ENCODE measurements at places on chromosomes 11 and 22. TPM values are rescaled to one million over a fixed set of nuclear protein-coding genes. Genes with fewer than 3 reads are reported as not detected.

- DNase-seq: no peak
- no peaks in the 10 kb centered on the region for H3K27me3 ChIP-seq
- H3K27ac ChIP-seq: no peak overlapping the region
- no peaks in the 10 kb centered on the region for H3K4me1 ChIP-seq
- no peaks in the 10 kb centered on the region for H3K36me3 ChIP-seq
These were observed 43.9 kb downstream of the KIRREL3 start for GRCh38 chr11:126956635-126957034.

DNA sequence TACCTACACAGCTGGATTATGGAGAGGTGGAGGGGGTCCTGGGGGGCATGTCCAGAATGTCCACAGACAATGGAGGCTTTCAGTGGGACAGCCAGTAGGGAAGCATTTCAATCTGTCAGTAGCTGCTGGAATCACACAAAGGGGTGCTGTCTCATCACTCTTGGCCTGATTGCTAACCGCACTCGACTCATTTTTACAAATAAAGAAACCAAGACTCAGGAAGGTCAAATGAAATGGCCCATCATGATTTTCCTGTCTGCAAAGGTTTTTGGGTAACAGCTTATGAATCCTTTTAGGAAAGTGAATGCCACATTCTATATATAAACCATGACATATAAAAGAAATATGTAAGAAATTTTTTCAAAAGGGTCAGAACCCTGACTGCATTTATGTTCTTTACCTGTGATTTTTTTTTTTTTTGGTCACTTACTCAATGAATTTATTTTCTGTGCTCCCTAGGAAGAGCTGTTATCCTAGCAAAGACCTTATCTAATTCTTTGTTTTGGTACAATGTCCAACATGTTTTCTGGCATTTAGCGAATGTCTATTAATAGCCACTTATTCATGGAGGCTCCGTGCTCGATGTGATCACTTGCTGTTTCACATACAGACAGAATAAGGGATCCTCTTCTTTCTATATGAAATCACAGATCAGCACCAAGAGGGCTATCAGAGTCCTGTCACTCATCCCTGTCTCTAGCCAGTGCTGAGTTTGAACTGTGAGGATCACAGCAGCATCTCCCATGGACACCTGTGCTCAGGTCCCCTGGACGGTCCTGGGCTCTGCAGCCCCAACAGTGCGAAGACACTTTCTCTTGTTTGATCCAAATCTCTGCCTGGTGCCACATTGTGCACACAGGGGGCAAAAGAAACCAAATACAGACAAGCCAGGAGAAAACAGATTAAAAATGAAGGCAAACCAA lies 979.7 kb downstream of the NTM start:
- no peak overlapping the region for H3K27ac ChIP-seq
- peaks cover 21% of the 10 kb centered on the region for H3K4me1 ChIP-seq
- H3K4me3 ChIP-seq: no peak overlapping the region
- no peak for DNase-seq
- H3K27me3 ChIP-seq: peaks cover 4% of the 10 kb centered on the region
- H3K36me3 ChIP-seq: no peaks in the 10 kb centered on the region

GRCh38 chr22:25890651-25891050 lies 148.7 kb downstream of the MYO18B start:
- no peak overlapping the region for H3K4me3 ChIP-seq
- no peaks in the 10 kb centered on the region for H3K36me3 ChIP-seq
- no peaks in the 10 kb centered on the region for H3K4me1 ChIP-seq
- DNase-seq: no peak
- no peak overlapping the region for H3K27ac ChIP-seq

The POLDIP3 gene
- total RNA-seq: 49.2 TPM

Data from chondrocyte (in vitro differentiated cells).